ENCODE measurements at places on chromosomes 2 and 18.

DNA sequence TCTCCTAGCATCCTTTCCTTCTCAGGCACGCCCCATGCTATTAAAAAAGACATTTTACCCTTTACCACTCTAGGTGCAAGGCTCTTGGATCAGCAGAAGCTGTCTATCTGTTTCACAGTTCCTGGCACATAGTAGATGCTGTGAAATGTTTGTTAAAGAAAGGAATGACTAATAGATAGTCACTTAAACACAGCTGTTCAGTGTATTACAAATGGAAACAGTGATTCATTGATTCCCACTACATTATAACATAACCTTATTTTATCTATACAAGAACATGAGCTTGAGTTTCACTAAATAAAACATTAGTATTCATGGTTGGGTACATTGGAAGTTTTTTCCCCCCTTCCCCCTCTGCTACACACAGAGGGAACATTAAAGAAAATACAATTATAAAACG is 142.1 kb downstream of the ASXL3 start:
- peak; percentile 24 for DNase-seq

DNA sequence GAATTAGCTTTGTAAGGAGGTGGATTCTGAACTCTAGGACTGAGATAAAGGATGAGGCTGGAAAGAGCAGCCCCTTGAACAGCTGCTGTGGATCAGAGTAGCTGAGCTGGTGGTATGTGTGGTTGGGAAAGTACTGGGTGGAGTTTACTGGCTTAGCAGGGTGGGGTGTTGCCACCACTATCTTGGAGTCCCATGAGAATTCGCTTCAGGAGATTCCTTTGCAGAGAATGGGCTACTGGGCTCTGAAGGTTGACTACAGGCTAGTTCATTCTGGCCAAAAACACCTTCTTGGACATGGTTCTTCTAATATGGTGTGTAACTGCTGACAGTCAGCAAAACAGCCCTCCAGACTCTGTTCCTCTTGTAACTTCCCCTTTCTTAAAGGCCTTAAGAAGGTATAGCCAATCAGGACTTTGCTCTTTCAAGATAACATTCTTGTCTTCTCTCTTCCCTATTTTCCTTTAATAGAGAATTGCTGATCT is 52.7 kb downstream of the TET3 start:
- DNase-seq, result no peak

DNA sequence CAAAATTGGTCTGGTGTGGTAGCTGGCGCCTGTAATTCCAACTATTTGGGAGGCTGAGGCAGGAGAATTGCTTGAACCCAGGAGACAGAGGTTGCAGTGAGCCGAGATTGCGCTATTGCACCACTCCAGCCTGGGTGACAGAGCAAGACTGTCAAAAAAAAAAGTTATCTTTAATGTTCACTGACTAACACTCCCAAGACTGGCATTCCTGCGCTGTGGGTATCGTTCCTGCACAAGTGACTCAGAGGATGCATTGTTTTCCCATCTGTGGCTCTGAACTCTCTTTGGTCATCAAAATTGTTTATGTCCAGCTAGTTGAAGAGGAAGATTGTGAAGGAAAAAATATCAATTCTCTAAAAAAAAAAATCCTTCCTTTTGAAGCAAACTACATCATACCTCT is 539.0 kb downstream of the SOX11 start:
- DNase-seq, result no peak

DNA sequence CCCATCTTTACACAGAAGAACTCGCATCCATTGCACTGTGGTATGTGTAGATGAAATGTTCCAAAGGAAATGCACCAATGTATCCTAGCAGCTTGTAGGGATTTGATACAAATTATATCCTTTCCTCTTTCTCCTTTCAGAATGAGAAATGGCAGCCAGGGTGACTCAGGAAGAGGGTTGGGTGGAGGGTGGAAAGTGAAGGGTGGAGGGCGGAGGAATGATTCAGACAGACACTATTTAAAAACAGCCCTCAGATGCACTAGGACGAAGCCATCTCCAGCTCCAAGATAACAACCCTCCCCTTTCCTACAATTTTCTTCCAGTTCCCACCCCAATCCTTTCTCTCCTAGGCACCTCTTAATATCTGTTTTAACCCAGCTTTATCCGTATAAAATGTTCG is 96.2 kb upstream of the STK39 start:
- peak; percentile 35 for DNase-seq

- DNase-seq, result peak; percentile 46
Measured at GRCh38 chr2:56191617-56192016, 7.8 kb downstream of the CCDC85A start.

- DNase-seq, result no peak
Measured at GRCh38 chr2:58664523-58665151, 423.5 kb upstream of the FANCL start.
